LHCN-M2 (cell line): ENCODE measurements at places on chromosomes 2 and 18. TPM values are rescaled to one million over a fixed set of nuclear protein-coding genes. Genes with fewer than 3 reads are reported as not detected.
A peak's percentile ranks its signal among the peaks of the same experiment; 100 is the strongest.

DNA sequence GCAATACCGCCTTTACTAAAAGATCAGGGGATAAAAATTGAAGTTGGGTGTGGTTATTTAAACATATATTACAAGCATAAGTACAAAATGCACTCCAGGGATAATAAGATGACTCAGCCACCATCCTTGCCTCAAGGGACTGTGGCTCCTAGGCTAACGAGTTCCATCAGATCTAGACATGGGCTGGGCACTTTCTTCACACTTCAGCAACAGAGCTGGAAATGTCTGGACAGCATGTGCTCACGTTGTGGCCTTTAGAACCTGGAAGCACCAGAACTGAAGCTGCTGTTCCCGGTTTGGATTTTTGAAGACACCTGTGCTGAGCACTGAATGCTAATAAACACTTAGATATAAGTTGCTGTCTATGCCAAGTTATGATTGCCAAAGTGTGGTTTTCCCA, 384.2 kb upstream of the SALL3 start:
- no peak for DNase-seq

SIX3 gene
- not detected in 2 replicates for total RNA-seq

SKA1 gene
- 44.1 and 47.3 TPM in 2 replicates for total RNA-seq

GRCh38 chr18:77067291-77068061, 65.1 kb downstream of the MBP start:
- peak; percentile 88 for DNase-seq

DES gene
- total RNA-seq = 863 and 1,551 TPM in 2 replicates

DNA sequence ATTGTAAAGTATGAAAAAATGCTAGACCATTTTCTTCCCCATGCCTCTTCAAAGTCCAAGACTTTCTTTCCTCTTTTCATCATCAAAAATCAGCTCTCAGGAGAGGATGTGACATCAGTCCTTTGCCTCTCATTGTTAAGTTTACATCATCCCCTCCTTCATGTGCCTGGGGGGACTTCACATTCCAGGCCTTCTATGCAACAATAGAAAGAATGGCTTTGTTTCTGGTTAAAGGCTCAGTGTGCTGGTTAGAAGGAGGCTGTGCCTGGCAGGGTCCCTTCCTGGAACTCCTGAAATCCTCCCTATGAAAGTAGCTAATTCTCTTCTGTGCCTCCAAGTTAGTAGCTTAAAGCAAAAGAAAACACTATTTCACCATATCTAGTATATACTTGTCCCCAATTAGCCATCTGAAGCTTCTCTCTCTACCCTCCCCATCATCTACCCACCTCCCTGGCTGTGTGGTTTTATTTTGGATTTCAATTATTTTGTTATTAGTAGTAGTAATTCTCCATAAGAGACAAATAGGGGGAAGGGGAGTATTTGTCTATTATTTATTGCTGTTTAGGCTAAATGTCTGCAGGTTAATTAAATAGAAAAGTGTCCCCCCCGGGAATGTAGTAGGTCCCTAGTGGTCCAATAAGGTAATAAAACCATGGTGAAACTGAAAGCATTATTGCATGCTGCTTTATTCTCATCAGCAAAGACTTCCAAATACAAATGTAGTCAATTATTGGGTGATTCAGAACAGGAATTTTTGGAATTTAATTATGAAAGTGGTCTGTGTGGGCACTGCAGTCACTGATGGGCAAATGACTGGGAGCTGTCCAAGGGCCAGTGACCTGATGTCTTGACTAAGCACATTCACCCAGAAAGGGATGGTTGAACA, 69.0 kb downstream of the CPO start:
- no peak for DNase-seq

GRCh38 chr2:223488814-223489213, 113.3 kb downstream of the SCG2 start:
- peak; percentile 95 for DNase-seq

DNA sequence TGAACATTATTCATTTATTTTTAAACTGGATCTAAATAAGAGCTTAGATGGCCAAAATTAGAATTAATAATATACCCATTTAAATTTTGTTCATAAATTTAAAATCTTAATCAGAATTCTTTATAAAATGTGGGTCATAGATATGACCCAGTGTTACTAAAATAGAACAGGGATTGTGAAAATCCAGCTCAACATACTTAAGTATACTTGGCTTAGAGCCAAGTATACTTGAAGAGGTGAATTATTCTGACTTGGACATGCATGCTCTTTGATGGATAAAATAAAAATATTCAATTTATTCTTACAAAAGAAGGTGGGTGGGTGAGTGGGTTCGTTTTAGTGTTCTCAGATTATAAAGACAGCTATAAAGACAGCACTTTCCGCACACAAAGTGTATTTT, 70.7 kb downstream of the SPOPL start:
- DNase-seq = peak; percentile 6

LYG2 gene
- not detected in 2 replicates for total RNA-seq

GRCh38 chr18:44410740-44411139, 269.9 kb upstream of the SETBP1 start:
- DNase-seq = no peak

GRCh38 chr2:97718942-97719341, 5.6 kb downstream of the ZAP70 start:
- no peak for DNase-seq
